CD4-positive, alpha-beta T cell (primary cell): ENCODE measurements at places on chromosomes 2 and 18.

DNA sequence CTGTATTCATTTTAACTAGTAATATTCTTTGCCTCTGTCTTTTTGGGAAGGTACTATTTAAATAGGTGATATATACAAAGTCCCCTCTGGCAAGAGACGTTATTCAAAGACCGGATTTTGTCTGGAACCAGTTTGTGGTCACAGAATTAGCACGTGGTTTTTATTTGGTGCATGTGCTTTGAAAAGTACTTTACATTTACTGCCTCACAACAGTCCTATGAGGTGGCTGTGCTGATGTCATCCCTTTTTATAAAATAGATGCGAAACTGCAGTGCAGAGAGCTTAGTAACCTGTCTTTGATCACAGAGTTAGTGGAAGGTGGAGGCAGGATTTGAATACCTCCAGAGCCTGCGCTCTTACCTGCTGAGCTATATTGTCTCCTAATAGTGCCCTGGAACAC is 4.0 kb downstream of the LPIN1 start:
- DNase-seq = no peak

DNA sequence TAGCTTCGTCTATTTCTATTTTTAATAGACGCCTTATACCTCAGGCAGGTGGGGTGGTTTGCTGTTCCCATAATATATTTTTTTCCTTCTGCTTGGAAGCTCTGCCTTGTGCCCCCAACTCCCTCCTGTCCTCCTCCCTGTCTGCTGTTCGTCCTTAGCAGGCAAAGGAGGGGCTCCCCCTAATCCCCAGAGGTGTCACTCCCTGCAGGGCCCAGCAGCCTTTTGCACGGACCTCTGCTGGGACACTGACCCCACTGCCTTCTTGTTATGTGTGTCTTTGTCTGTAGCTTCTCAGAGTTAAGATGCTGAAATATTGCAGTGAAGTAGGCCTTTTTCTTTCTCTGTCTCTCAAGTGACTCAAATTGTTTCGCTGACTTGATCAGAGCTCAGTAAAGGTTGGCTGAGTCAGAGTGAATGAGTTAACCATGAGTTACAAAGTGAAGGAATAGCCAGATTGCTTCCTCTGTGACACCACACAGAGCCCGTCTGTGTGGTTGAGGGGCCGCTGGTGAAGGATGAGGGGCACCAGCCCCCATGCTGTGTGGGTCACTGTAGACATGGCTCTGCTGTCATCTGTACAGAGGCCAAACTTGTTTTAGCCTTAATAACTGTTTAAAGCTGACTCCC is 47.7 kb downstream of the PRKCE start:
- DNase-seq = no peak

GRCh38 chr18:73784853-73785252 is 362.8 kb downstream of the FBXO15 start:
- DNase-seq = no peak

DNA sequence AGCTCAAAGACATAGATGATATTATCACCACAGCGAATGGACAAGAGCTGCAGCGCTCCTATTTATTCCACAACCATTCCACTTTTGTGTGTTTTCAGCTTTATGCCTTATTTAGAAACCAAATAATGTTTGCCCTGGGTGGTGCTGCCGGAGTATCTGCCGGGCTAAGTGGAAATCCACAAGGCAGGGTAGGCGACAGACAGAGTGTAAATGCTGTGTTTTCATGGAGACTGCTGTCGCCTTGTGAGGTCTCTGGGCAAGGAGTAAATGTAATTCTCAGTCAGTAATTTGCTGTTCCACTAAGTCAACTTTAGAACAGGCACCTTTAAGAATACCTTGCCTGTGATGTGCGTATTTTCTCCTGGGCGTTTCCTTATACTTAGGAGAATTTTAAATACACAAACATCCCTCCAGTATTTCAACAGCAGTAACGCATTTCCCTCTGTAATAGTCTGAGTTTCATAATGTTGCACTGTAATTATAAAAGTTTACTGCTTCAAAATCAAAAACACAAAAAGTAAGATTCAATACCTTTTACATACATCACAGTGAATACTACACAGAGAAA is 60.9 kb downstream of the COBLL1 start:
- no peak for DNase-seq

DNA sequence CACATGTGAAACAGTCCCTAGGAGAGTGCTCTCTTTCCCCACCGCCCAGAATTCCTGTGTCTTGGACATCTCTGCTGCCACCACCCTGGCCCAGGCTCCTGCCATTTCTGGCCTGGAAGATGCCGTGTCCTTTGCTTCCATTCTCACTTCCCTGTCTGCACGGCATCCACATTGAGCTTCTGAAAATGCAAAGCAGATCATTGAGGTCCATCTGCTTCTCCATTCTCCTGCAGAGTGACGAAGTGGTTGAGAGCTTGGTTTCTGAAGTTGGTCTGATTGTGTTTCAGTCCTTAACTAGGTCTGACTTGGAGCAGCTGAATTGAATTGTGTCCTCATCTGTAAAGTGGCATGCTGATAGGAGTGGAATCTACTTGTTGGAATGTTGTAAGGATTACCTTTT is 98.7 kb upstream of the MGAT5 start:
- no peak for DNase-seq

- no peak for DNase-seq
These were observed 307 bp downstream of the CDH2 start for GRCh38 chr18:28176698-28176947.

- DNase-seq = no peak
These were observed 68.5 kb upstream of the NFU1 start for GRCh38 chr2:69505710-69506109.

DNA sequence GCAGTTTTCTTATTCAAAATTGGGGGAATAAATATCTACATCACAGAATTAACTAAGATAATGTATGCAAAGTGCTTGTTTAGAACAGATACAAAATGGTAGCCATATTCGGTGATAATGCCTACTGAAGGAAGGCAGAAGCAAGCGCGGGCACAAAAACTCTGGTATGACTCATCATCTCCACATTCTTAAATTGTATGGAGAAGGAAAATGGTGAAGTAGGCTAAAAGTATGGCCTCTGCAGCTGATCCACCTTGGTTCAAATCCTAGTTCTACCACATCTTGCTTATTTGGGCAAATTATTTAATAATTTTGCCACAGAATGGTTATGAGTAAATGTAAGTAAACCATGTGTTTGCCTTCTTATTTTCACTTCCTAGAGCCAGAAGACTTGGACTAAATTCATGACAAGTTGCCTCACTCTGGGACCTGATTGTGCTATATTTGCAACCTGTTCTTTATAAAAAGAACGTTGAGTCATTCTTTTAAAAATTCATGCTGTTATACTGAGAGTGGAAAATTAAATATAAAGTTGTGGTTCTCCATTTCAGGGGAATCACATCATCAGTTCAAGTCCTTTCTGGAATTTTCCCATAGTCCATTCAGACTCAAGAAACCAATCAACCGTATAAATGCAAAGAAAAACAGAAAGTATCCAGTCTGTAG is 9.0 kb upstream of the CDK15 start:
- no peak for DNase-seq

GRCh38 chr2:147331790-147332419 is 512.9 kb upstream of the ACVR2A start:
- no peak for DNase-seq

DNA sequence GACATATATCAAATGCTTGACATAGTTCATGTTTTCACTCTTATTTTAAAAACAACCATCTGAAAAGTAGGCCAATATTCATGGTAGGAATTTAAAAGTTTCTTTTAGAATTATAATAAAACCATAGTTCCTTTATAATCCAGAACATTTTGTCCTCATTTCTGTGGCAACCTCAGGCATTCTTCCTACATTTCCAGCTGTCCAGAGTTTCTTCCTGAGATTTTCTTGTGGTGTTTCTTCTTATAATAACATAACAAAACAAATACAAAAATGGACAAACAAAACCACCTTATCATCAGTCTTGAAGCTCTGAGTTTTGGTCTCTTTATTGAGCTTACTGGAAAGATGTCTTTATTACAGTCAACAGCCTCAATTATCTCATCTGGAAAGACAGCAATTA is 2028.6 kb upstream of the CELF4 start:
- DNase-seq = no peak

- no peak for DNase-seq
These were observed 9.1 kb upstream of the UNC80 start for GRCh38 chr2:209762563-209762962.

DNA sequence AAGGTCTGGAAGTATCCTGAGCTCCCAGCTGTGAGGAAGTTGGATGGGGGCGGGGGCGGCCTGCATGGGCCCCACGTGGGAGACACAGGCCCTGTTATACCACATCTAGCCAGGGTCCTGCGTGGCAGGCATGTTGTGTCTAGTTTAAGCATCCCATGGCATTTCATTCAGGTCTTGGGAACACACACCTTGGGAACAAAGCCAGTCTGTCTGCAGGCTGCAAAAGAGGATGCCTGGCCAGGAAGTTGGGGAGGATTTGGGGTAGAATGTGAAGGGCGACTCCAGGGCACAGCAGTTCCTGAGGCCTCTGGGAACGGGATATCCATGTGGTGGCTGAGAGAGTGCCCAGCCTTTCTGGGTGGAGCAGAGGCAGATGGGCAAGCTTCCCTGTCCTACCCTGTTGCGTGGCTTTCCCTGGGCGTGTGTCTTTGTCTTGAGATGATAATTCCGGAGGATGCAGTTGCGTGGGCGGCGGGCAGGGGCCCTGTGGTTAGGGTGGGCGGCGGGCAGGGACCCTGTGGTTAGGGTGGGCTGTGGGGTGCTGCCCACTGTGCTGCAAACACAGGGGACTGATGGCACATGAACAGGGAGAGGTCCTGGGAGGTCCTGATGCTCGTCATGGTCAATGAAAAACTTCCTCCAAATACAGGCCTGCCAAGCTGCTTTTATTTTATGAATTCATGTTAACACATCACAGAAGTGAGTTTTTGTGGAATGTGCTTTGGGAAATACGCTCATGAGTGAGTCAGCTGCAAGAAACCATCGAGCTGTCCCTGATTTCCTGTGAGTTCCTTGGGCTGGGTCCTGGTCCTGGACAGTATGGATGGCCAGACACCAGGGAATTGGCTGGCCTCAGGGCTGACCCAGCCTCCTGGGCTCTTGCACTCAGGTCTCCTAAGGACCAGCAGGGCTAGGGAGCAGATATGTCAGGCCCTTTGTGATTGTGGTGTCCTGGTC is 90.0 kb upstream of the HS6ST1 start:
- DNase-seq = no peak

DNA sequence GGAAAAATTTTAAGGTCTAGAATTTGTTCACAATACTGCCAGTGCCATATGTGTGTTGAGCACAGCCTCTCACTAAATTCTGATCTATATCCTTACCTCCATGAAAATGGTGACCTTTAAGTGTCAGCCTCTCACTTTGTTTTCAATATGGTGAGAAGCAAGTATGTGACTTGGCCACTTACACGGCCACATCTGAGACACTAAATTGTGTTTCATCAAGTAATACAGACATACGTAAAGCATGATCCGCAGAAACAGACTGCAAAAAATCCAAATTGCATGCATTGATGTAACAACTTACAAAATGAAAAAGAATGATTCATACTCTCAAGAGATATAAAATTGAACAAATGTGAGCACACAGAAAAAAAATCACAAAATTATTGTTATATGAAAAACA is 55.2 kb upstream of the UGP2 start:
- no peak for DNase-seq

DNA sequence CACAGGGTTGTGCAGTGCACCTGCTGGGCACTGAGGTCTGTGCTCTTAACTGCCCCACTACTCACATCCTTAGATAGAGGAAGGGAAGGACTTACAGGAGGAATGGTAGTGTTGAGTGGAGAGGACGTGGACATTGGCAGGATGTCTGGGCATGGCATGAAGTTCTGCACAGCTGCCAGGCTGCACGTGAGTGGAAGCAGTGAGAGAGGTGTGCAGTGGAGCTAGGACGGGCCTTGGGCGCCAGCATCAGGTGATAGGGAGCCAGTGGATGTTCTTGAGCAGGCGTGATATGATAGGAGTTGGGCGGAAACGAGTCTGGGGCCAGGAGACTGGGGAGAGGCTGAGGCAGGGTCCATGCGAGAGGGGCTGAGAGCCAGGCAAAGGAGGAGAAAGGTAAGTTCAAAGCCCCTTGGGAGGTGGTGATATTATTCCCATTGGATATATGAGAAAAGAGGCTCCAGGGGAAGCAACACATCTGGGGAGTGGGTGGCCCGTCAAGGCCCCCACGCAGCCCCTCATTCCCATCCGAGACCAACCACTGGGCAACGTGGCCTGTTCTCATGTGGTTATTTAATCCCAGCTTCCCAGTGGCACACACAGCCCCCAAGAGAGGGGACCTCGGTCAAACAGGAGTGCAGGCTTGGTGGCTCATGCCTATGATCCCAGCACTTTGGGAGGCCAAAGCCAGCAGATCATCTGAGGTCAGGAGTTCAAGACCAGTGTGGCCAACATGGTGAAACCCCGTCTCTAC is 45.7 kb upstream of the SNED1 start:
- DNase-seq = no peak

- DNase-seq = no peak
These were observed 103.0 kb downstream of the ZAP70 start for GRCh38 chr2:97816411-97816810.

DNA sequence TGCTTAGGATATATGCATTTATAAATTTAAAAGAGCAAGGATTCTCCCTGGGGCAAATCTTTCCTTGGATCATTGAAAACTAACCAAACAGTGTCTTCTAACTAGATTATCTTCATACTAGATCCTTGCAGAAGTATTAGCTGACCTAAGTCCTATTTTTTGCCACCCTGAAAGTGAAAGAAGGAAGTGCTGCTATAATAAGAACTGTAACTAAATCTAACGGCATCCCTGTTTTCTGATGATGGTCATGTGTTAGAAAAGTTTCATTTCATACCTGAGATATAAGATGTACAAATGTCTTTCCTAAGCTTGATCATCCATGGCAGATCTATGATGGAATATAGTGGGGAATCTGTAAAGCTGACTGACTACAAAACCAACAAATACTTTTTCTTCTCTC is 102.7 kb downstream of the MAP2 start:
- DNase-seq = no peak

DNA sequence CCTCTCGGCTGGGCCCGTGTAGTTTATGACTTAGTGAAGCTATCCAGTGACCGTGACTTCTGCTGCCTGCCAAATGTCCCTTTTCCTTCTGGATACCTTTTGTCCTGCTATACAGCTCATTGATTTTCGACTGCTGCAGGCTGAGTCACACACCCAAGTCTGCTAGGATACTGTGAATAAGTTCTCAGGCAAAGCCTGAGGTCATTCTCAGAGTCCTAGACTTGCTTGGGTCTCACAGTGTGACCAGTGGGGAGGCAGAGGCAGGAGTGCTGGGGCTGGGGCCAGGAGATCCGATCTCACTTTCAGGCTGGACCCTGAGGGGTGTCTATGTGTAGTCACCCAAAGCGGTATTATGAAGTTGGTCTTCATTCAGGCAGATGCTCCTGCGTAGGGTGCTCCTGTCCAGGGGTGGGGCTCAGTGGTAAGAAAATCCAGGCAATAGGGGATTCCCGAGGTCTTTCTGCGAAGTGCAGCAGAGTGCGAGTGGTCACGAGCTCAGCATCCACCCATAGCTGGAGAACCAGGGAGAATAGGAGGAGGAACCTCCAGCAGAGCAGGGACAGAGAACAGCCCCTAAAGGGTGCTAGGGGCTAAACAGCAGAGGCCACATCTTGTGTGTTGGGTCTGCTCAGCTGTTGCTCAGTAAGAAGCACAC is 268.6 kb upstream of the NCKAP5 start:
- DNase-seq = no peak

- no peak for DNase-seq
These were observed 341.5 kb upstream of the ATP5MC3 start for GRCh38 chr2:175523001-175523400.

GRCh38 chr18:67515942-67516538 is 480 bp downstream of the DSEL start:
- peak; percentile 33 for DNase-seq

GRCh38 chr18:79513381-79514081 is 117.8 kb downstream of the NFATC1 start:
- no peak for DNase-seq
